OCI-M1 (cell line): ENCODE measurements at places on chromosomes 2 and 18.

DNA sequence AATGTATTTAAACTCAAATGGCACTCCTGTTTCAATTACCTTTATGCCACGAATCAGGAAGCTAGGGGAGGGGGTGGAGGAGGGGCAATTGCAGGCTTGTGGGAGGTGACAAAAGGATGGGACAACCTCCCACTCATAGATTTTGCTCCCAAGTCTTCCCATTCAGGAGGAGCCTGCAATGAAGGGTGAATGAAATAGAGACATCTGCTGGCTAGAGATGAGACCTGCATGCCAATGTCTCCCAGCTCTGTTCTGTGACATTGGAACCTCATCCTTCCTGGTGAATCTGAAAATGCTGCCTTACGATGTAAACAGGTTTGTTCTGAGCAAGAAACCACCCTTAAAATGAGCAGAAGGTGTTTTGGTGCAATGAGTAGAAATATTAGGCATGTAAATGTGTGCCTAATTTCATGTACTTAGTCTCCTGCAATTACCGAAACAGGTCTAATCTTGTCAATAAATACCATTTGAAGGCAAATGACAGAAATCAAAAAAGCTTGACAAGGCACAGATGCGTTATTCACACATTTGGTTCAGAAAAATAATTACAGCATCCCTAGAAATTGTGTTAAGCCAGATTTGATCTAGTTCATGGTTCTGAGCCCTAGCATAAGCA is 2.7 kb upstream of the PID1 start:
- DNase-seq, result peak; percentile 61

DNA sequence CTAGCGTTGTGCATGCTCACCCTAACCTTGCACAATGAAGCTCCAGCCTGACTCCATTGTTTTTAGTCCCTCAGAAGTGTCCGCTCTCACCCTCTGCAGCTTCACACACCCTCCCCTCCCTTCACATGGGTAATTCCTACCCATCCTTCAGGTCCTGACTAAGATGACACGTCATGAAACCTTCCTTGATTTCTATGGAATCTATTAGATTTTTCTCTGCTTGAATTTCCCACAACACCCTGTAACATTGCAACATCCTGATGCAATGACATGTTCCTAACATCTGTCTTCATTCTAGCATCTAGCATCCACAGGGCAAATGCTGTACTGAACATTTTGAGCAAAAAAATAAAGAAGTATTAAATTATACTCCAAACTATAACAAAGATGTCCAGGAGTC is 77.0 kb upstream of the PID1 start:
- no peak for DNase-seq

DNA sequence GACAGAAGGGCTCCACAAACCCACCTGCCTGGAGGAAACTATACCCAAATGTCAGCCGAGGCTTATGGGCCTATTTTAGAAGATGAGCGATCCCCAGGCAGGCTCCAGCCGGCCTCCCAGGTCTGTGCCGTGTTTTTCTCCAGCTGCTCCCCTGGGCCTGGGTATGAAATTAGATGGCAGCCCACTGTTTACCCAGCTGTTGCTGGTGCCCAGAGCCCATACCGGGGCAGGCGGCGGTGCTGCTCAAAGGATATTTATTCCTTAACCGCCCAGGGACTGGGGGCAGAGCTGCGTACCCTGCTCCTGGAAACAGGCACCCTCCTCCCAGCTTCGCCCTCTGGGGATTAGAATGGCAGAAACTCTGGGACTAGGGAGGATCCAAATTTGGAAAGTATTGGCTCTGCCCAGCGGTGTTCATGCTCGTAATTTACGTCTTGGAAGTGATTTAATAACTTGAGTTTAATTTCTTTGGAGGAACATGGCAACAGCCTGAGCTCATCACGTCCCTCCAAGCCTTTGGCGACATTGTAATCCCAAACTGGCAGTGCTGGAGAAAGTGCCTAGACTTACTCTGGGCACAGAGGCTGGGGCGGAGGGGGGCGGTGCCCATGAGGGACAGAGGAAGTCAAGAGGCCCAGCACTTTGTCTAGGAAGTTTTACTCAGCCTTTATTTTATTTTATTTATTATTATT is 199.2 kb downstream of the KLHL29 start:
- no peak for DNase-seq

- no peak for DNase-seq
These were observed 107.8 kb downstream of the LYPD1 start for GRCh38 chr2:132562245-132562644.

- no peak for DNase-seq
These were observed 97.6 kb downstream of the TEX51 start for GRCh38 chr2:126996378-126996699.

DNA sequence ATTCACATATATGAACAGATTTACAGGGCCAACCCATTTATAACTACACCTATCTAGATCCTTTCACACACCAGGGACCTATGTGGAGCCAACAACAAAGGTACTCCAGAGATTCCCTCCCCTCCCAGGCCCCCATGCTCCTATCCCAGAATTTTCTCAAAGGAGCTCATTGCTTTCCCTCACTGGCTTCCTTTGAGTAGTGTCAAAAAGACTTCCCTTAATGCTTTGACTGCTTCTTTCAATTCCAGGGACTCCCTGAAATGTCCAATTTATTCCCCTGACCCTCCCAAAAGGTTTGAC is 46.6 kb downstream of the IKZF2 start:
- no peak for DNase-seq

- DNase-seq, result no peak
These were observed 11.7 kb upstream of the NCL start for GRCh38 chr2:231475965-231476364.

DNA sequence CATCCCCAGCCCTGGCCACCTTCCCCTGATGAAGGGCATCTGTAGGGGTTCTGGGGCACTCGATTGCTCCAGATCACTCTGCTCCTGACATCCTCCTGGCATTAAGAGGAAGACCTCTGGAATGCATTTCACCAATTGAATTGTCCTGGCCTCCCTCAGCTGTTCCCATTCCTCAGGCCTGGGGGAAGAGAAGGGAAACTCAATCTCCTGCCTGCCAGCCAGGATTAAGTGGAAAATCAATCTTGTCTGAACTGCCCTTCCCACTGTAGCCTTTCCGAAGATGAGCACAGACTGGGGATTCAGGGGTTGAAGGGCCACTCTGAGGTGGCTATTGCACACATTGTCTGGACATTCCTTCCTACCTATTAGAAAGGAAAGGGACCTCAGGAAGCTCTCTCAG is 99.8 kb downstream of the ALK start:
- no peak for DNase-seq

GRCh38 chr2:70676301-70677035 is 91.5 kb downstream of the ADD2 start:
- no peak for DNase-seq

DNA sequence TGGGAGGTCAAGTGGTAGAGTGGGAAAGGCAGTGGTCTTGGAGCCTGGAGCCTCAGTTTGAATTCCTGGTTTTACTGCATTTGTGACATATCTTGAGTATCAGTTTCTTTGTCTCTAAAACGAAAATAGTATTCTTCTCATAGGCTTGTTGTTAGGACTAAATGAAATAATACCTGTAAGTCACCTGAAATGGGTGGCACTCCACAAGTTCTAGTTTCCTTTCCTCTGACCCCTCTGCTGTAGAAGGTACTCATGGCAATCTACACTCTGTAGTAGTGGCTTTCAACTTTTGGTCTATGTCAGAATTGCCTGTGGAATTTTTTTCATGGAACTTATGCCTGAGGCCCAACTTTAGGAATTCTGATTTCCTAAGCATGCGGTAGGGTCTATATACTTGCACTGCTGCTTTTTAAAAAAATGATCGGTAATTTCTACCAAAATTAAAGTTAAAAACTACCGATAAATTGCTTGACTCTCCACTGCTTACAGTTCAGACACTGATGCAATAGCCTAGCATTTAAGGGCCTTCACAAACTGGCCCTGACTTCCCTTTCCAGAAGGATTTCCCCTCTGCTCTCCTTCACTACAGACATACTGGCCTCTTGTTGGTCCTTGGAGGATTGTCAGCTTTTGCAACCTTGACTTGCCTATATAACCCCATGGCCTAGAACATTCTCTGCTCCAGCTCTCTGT is 47.2 kb downstream of the PLEK start:
- peak; percentile 68 for DNase-seq

- no peak for DNase-seq
These were observed 113.5 kb downstream of the EPHA4 start for GRCh38 chr2:221458578-221458977.

GRCh38 chr2:162182395-162182794 is 30.3 kb upstream of the GCG start:
- DNase-seq, result no peak
